Stimulated activated CD8-positive, alpha-beta memory T cell treated with anti-CD3 and anti-CD28 coated beads, Interleukin-4, amount 100 ng/mL, for 1 hour (primary cell): ENCODE measurements at places on chromosomes 5 and 9.

- DNase-seq: no peak
Measured at GRCh38 chr5:93054424-93055163, 526.4 kb downstream of the NR2F1-AS1 start.

DNA sequence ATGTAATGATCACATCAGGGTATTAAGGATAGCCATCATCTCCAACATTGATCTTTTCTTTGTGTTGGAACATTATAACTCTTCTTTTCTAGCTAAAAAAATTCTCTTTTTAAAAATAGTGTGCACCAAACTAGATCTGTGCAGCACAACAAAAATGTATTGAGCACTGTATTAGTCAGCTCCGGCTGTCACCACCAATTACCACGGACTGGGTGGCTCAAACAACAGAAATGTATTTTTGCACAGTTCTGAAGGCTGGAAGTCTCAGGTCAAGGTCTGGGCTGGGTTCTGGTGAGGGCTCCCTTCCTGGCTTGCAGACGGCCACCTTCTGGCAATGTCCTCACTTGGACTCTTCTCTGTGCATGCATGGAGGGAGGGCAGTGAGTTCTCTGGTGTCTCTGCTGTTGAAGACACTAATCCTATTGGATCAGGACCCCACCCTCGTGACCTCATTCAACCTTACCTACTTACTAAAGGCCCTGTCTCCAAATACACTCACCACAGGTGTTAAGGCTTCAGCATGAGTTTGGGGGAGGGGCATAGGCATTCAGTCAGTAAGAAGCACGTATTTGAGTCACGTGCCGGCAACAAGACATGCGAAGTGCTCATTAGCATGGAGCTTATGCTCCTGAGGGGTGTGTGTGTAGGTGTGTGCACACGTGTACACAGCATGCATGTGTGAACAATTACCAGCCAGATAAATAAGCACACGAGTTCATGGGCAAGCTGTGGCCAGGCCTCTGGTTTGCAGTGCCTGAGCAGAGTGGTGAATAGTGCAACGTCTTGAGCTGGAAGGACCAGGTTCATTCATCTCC, 89.4 kb upstream of the SH3PXD2B start:
- no peak for DNase-seq

GRCh38 chr5:10333154-10334006, 20.1 kb upstream of the MARCHF6 start:
- no peak for DNase-seq

GRCh38 chr9:69036309-69036708, 757 bp downstream of the FXN start:
- no peak for DNase-seq

GRCh38 chr5:26791433-26791832, 247.0 kb downstream of the CDH9 start:
- DNase-seq: no peak

GRCh38 chr9:89951675-89952074, 346.9 kb downstream of the GADD45G start:
- DNase-seq: no peak

DNA sequence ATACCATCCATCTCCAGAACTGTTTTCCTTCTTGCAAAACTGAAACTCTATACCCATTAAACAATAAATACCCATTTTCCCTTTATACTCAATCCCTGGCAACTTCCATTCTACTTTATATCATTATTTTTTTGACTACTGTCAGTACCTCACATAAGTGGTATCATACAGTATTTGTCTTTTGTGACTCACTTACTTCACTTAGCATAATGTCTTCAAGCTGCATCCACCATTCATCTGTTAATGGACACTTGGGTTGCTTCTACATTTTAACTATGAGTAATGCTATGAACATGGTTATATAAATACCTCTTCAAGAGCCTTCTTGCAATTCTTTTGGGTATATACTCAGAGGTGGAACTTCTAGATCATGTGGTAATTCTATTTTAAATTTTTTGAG, 11.6 kb upstream of the TYRP1 start:
- DNase-seq: no peak

DNA sequence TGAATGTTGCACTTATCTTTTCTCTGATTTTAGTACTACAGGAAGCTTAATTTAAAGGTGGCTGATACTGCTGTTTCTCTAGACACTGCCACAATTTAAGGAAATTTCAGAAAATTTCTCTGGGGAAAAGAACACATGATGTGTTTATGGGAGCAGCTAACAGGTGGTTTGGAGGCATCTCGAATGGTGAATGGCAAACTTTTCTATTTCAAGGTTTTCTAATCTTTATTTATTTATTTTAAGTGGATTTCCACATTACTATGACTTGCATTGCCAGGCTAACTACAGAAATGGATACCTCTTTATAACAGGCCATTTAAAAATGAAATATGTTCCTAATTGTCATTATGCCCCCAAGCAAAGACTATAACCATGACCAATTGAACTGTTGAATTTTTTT, 50.4 kb downstream of the PDE6A start:
- DNase-seq: no peak
